ENCODE measurements at places on chromosomes 2 and 18. TPM values are rescaled to one million over a fixed set of nuclear protein-coding genes. Genes with fewer than 3 reads are reported as not detected.

DNA sequence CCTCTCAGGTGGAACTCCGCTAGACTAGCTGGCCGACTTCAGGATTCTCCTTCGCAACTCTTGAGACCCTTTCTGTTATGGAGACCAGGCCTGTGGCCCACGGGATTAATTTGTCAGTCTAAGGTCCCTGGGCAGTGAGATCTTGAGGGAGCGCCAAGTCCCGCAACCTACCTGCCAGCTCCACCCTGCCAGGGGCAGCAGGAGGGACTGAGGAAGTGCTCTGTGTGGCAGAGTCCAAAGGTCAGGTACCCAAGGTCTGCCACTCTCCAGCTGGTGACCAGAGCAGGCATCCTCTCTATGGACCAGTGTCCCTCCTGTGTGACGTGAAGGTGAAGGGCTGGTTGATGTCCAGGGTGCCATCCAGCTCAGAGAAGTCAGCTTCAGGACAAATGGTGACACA is 4.3 kb upstream of the SPATA3 start:
- DNase-seq, result no peak

- DNase-seq, result no peak
Observed at GRCh38 chr2:46480562-46480961, 1.2 kb downstream of the TMEM247 start.

DNA sequence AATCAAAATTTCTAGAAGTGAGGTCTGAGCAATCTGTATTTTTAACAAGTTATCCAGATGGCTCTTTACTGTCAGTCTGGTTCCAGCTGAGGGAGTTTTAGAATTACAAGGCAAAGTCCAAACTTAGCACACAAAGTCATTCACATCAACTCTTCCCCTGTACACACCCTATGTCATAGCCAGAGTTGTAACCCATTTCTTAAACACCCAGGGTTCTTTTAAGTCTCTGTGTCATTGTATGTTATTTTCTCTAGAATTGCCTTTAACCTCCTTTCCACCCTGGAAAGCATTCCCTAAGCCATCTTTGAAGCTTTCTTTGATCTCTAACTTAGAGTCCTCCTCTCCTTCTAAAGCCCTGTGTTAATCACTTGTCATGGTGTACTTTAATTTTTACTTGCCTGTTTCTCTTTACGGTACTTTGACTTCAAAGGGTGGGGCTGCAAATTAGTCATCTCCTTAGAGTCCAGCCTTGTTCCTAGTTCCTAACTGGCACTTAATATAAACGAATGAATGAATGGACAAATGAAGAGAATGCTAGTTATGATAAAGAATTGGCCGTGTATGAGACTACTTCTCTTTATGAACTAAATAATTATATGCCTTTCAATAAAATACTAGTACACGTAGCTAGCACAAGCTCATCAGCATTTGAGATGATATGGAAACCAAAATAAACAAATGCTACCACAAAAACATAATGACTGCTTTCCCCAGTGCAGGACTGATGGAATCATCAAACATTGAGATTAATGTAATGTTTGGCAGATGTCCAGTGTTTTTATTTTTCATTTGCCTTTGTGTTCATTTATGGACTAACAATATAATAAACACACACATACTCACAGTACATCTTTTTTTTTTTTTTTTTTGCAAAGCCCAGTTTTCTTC is 11.9 kb upstream of the ACTR3 start:
- no peak for DNase-seq

DNA sequence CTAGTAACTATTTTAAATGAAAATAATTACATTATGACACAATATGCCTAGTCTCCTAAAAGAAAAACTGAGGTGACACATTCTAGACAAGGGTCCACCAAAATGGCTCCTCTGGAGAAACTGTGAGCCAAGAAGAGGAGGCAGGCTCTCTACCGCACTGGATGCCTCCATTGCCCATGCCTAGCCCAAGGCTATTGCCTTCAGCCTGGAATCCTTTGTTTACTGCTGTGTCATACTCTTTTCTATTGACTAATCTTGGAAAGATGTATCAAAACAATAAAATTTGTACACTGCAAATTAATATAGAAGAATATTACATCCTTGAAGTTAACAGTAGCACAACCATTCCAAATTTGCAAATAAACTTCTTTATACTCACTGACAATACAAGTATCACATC is 167.1 kb downstream of the RAB3GAP1 start:
- DNase-seq, result no peak

DNA sequence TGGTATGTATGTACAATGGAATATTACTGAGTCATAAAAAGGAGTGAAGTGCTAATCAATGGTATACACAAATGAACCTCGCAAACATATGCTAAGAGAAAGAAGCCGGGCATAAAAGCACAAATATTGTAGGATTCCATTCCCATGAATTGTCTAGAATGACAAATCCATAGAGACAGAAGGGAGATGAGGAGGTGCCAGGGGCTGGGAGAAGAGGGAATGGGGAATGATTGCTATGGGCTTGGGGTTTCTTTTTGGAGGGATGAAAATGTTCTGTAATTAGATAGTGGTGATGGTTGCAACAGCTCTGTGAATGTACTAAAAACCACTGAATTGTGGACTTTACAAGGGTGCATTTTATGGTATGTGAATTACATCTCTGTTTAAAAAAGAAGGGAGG is 73.5 kb downstream of the GLI2 start:
- DNase-seq, result no peak

GRCh38 chr2:137151731-137152130 is 386.4 kb downstream of the THSD7B start:
- DNase-seq, result no peak

- no peak for DNase-seq
Observed at GRCh38 chr2:225120186-225120585, 77.9 kb upstream of the DOCK10 start.

GRCh38 chr2:172092716-172093415 is 7.6 kb downstream of the DLX1 start:
- no peak for DNase-seq

DNA sequence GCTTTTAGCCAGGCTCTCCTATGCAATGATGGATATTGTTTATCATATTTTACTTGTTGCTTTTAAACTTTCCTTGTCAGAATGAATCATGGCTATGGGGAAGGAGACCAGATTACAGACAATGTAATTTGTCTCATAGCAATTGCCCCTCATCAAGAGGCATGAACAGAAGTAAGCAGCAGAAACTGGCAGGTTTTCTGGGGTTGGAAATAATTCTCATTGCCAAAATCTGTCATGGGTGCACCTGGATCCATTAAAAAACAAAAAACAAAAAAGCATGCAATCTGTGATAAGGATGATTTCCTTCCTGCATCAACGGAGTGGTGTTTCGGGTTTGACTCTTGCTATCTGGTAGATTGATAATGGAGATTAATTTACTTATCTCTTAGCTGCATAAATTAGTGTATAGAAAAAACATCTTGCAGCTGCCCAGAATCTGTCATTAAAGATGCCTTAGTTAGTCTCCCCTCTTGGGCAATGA is 419.6 kb downstream of the SOX11 start:
- no peak for DNase-seq

CCDC148 gene
- total RNA-seq, result 4.6 TPM

CFC1 gene
- total RNA-seq, result not detected

DNAJC5G gene
- total RNA-seq, result 0.33 TPM

TGFA gene
- total RNA-seq, result 16.8 TPM

ECEL1 gene
- total RNA-seq, result 1.5 TPM

Measured in thyroid gland (tissue), 4 donors.